ENCODE measurements at places on chromosomes 7 and 10.

GRCh38 chr7:28477041-28477442, 64.7 kb downstream of the CREB5 start:
- DNase-seq, result no peak

- no peak for DNase-seq
These were observed 162.2 kb upstream of the BMPER start for GRCh38 chr7:33742999-33743587.

DNA sequence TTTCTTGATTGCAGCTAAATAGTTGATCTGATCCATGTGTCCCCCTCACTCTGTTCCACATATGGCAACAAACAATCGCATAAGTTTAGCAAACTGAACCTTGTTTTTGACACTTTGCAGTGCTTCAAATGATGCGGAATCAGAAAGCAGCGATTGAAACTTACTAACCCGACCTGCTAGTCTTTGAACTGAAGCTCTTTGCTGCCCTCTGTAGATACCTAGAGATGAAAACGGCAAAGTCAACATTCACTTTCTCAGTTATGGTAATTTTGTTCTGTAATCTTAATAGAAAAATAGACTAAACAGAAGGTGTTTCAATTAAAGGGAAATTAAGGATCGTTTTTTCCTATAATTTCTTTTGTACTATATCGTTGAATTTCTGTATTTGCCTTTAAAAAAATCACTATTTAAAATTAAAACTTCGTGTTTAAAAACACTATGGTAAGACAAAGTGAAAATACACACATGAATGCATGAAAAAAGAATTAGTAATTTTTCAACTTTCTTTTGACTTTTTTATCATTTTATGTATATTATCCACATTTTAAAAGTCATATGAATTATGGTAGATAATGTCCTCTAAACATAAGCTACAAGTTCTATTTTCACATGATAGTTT, 276.5 kb downstream of the MAGI2 start:
- DNase-seq, result no peak

GRCh38 chr10:97456034-97456685, 10.2 kb downstream of the ZDHHC16 start:
- DNase-seq, result no peak

GRCh38 chr10:45180946-45181875, 134.2 kb downstream of the OR13A1 start:
- DNase-seq, result no peak

GRCh38 chr10:21534604-21535493, 817 bp downstream of the MLLT10 start:
- DNase-seq, result no peak

- DNase-seq, result no peak
These were observed 86.3 kb downstream of the ALOX5 start for GRCh38 chr10:45460235-45460878.

GRCh38 chr10:3708852-3709251, 76.2 kb downstream of the KLF6 start:
- no peak for DNase-seq

- no peak for DNase-seq
These were observed 45.4 kb downstream of the TMEM229A start for GRCh38 chr7:123987445-123987844.

DNA sequence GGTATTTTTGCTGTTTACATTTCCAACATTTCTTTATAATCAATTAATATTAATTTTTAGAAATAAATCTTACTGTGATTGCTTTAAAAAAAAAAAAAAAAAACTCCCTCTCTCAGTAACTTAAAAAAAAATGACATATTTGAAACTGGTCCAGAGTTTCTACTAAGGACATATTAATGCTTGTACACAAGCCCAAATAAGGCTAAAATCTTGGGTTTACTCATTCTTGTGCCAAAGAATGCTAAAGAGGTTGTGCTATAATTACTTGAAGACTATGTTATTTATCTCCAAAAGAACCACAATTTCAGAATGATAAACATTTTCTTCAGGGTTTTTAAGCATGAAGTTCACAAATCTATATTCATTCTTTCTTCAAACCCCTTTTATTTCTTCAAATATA, 39.4 kb upstream of the PHF14 start:
- no peak for DNase-seq

- DNase-seq, result no peak
These were observed 71.7 kb upstream of the DOCK1 start for GRCh38 chr10:126833542-126833941.

DNA sequence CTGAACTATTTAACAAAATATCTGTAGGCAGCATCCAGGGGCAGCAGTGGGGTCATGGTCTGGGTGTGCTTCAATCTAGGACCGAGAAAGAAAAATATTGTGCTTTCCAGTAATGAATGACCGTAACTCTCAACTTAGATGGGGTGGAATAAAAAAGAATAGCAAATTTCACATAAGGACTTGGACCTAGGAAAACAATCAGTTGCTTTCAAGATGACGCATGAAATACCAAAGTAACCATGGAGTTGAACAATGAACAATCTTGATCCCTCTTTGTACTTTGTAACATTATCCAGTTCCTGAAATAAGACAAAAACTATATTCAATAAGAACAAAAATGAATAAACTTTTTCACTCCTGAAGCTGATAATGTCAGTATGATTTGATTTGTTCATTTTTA, 167.1 kb downstream of the C7orf25 start:
- no peak for DNase-seq

DNA sequence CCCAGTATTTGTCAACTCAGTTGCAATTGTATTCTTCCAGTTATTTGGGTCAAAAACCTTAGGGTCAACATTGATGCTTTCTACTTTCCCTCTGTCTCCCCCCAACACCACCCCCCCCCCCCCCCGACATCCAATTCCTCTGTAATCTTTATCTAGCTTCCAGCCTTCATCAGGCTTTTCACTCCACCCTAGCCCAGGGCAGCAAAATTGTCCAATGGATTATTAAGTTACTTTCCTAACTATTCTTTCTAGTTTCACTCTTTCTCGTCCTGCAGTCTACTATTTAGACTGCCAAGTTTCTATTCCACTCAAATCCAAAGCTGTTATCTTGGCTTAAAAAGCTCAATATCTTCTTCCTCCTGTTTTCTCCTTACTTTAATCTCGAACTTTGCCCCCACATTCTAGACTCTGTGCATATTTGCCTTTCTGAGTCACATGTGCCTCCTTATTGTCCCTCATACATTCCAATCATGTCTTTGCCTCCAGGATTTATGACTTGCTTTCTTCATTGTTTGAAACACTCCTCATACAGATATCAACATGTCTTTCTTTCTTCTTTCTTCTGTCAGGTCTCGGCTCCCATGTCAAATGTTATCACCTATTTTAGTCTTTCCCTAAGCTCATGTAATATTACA, 196.6 kb upstream of the TMEM196 start:
- DNase-seq, result no peak

GRCh38 chr10:43692051-43692825, 43.6 kb upstream of the ZNF32 start:
- DNase-seq, result no peak

DNA sequence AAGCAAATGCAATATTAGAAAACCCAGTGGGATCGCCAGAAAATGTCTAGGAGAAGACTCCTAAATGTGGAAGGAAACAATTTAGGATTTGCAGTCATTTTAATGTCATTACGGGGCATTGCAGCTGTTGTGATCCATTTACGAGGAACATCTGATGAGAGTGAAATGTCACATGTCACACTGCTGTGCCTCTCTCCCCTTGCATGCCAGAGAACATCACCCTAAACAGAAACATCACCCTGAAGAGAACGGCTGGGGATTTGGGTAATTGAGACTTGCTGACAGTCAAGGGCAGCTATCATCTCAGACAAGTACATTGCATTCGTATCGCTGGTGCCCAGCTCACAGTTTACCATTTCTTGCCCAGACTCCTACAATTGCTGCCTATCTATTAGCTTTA, 785.7 kb upstream of the POM121L12 start:
- DNase-seq, result no peak

- DNase-seq, result no peak
These were observed 599.6 kb downstream of the INHBA start for GRCh38 chr7:41103331-41103730.

DNA sequence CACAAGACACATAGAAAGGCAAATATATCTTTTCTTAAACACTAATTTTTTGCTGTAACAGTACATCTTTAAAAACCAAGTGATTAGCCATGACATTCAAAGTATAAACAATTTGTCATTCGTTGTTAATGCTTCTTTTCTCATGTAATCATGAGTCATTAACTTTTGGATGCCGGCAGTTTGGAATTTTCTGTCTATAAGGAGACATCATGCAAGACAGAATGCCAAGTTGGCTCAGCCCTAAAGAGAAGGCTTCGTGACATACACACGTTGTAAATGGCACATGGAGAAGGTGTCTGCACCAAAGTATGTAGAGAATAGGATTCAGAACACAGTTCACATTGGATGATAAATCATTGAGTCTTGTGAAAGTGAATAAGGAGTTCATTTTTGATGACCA, 35.9 kb downstream of the CCDC3 start:
- no peak for DNase-seq

DNA sequence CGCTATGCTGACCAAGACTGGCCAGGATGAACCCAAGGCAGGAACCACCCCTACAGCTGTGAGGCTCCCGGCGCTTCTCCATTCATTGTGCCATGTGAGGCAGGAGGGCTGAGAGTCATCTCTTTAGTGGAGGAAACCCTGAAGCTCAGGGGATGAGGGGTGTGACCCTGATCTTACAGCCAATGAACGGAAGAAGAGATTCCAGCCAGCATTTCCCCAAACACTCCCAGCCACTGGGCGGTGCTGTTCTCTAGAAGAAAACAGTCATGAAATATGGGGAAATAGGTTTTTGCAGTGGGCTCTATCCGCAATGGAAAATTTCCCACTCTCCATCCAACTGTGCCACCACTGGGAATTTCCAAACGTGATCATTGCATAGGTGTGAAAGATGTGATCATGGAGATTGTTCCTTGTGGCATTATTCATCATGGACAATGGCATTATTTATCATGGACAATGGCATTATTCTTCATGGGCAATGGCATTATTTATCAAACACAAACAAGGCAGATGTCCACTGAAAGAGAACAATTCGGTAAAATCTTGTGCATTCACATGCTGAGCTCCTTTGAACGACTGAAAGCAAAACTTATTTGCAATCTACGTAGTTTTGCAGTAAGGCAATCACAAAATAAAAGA, 14.0 kb upstream of the SLC18A2 start:
- no peak for DNase-seq

DNA sequence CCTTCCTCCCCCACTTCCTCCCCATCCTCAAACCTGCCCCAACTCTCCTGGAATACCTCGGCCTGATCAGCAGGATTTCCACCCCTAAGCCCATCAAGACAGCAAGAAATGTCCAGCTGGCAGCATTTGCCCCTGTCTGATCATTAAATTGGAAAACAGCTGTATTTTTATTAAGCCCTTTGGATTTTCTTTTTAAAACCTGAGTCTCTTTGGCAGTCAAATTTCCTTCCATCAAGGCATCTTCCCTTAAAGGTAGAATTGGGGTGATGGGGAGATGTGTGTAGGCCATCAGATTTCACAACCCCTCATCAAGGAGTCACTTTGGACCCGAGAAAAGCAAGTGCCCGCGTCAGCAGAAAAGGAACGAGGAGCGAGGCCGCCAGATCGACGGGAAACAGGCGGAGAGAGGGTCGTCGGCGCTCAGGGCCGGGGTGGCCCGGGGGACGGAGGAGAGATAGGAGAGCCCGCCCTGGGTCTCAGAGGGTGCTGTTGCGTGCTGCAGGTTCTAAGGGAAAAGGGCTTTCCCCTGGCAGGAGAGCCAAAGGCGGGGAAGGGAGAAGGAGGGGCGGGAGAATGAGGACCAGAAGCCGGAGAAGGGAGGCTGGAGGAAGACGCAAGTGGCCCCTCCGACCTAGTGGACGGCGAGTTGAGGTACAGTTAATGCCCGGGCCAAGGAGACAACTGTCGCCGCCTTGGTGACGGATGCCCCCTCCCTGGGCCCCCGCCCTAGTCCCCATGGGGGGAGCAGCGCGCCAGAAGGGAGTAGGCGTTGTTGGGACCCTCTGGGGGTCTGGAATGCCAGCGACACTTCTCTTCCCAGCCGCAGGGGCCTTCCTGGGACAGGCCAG, 11.5 kb upstream of the GATA3 start:
- no peak for DNase-seq

Data from esophagus squamous epithelium (tissue), 5 donors.